ENCODE measurements at places on chromosomes 7 and 10.

GRCh38 chr10:49613882-49614241, at the start of gene CHAT:
Gene CHAT, plus strand, starts transcription at chr10:49614037. Its CDS starts 153 bp downstream, at chr10:49614190.
- no peak for DNase-seq

GRCh38 chr10:132925614-132926013, 16.8 kb downstream of the CFAP46 start:
- DNase-seq, result no peak

DNA sequence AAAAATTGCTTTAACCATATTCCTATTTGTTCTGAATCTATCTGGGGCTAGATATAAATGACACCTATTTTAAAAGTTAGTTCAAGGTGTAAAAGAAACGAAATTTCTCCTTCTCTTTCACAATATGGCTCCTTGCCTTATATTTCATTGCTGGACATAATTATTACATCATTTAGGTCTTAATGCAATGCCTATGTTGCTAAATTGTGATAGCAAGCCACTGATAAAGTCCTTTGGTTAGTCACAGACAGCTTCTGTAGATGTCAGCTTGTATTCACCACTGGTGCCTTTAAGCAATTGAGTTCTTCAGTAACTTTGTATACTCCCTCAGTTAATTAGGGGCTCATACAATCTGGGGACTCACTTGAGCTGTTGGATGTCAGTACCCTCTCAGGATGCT, 1236.6 kb downstream of the GATA3 start:
- DNase-seq, result no peak

DNA sequence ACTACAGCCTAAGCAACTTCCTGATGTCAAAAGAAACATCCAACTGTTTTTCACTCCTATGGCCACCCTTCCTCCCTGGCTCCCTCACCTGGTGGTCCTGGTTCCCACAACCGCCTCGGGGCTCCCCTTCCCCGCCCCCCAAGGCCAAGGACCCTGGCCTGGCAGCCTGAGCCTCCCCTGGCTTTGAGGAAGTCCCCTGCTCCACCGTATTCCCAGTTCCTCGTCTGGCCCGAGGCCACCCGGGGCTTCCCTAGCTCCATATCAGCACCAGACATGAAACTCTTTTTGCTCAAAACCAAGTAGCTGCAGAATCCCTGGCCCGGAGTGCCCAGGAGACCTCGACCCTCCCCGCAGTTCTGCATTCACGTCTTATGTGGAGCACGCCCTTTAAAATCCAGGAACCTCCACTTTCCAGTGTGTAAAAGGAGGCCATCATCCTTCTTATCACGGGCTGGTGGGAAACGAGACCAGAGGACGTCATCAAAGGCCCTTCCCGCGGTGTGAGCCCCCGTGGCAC, 82.9 kb downstream of the PRKAG2 start:
- no peak for DNase-seq

DNA sequence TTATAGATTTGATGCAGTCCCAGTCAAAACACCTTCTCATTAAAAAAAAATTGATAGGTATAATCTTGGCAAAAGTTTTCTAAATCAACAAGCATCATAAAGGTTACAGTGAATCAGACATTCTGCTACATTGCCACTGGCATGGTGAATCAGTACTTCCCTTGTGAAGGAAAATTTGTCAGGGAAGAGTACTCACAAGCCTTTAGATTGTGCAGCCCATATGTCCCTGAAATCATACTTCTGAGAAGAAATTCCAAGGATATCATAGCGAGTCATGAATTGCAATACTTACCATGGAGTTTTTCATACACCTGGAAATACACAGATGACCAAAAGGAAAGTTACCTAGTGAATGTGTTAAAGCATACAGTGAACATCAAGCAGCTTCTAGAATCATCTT, 17.2 kb downstream of the VSTM2A start:
- DNase-seq, result no peak

- DNase-seq, result no peak
Measured at GRCh38 chr10:86678999-86679792, 10.9 kb downstream of the LDB3 start.

- DNase-seq, result no peak
Measured at GRCh38 chr10:31803606-31804351, 124.9 kb downstream of the ARHGAP12 start.

GRCh38 chr10:127356360-127356759, 160.0 kb upstream of the INSYN2A start:
- no peak for DNase-seq

DNA sequence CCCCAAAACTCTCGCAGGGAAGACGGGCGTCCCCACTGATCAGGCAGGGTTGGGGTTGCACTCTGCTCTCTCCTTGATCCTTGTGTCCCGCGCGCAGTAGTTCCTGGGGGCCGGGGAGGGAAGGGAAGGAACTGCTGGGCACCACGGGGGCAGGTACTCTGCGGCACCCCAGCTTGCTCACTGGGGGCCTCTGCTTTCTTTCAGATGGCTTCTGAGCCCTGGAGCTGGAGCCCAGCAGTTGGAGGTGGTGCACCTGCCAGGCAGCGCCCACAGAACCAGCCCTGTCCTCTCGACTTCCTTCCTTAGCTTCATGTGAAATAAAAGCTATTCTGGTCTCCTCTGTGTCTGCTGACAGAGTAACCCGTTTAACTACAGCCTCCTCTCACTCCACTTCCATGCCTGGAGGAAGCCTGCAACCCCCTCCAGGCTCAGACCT, 12.2 kb downstream of the PLAC9 start:
- DNase-seq, result no peak

- DNase-seq, result no peak
Measured at GRCh38 chr10:82464966-82465365, 590.0 kb downstream of the NRG3 start.

DNA sequence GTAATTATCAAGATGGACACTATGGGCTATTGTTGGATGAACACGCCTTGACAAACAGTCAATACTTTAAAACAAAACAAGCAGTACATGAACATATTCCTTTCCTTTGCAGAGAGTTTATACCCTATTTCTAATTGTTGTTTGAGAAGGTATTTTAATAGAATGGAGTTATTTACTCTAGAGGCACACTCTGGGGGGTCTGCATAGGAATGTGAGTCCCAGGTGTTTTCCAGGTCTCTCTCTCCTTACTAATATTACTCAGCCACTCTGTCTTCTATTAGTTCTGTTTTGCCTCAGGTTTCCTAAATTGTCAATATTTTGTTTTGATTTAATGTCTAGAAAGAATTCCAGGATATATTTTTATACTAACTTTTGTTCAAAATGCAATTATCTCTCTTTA, 1091.4 kb downstream of the CNTNAP2 start:
- no peak for DNase-seq

DNA sequence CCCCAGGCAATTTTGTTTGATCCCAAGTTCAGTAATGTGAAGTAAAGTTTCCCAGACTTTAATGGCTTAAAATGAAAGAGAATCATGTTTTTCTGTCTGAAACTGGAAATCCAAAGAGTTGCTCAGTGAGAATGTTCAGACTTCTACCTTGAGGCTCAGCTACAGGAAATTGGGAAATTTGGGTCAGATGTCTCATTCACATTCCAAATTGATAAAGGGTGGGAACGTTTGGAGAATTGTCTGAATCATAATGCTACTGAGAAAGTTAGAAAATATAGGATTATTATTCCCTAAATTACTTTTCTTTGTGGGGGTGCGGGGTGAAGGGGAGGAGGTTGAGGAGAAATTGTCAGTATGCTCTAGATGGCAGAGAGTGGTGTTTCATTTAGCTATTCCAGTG, 773.9 kb downstream of the LRMDA start:
- no peak for DNase-seq

DNA sequence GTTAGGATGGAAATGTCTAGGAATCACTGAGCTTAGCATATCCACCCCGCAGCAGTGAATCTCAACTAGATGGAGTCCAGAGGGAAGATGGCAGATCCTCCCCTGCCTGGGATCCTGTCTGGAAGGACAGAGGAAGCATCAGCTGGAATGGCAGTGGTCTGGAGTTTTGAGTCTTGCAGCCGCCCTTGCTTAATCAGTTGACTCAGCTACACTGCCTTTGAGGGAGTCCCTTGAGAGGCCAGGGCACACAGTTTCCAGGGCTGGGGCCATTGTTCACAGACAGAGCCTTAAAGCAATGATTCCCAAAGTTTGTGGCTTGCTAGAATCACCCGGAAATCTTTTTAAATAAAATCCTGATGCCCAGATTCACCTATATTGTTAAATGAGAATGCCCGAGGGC, 128.1 kb downstream of the NT5C2 start:
- DNase-seq, result no peak

- DNase-seq, result no peak
Measured at GRCh38 chr7:105101864-105102263, 87.9 kb downstream of the KMT2E start.

- DNase-seq, result no peak
Measured at GRCh38 chr10:44357023-44357540, 27.8 kb downstream of the CXCL12 start.

DNA sequence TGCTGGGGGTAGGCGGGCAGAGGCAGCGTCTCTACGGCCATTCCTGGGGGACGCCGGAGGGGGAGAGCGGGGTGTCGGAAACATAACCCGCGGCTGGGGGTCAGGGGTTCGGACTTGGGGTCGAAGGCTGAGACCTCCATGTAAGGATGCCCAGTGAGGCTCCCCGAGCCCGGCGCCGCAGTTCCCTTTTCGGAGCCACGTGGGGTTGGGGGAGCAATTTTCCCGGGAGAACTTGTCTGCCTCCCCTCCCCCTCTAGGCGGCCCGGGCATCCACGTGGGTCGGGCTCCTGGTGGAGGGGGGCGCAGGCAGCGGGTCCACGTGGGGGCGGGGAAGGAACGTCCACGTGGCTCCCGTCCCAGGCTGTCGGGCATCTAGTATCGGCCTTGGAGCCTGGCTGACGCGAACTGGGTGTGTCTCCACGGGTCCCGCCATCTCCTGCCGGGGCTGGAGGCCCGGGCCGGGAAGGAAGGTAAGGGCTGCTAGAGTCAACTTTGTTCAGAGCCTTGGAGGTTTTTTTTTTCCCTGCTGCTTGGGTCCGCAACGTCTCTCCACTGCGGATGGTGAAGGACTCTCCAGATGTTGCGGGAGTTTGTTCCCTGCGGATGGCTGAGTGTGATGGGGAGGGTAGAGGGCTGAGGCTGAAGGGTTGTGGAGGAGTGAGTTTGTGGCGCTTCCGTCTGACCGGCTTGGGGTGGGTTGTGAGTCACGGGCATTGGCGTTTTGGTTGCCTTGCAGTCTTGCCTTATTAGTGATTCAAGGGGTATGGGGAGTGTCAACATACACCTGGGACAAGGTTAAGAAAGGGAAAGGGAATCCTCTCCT, 744 bp downstream of the PPRC1 start:
- DNase-seq, result peak; percentile 90

GRCh38 chr10:89151857-89152256, 55.3 kb downstream of the CH25H start:
- no peak for DNase-seq

DNA sequence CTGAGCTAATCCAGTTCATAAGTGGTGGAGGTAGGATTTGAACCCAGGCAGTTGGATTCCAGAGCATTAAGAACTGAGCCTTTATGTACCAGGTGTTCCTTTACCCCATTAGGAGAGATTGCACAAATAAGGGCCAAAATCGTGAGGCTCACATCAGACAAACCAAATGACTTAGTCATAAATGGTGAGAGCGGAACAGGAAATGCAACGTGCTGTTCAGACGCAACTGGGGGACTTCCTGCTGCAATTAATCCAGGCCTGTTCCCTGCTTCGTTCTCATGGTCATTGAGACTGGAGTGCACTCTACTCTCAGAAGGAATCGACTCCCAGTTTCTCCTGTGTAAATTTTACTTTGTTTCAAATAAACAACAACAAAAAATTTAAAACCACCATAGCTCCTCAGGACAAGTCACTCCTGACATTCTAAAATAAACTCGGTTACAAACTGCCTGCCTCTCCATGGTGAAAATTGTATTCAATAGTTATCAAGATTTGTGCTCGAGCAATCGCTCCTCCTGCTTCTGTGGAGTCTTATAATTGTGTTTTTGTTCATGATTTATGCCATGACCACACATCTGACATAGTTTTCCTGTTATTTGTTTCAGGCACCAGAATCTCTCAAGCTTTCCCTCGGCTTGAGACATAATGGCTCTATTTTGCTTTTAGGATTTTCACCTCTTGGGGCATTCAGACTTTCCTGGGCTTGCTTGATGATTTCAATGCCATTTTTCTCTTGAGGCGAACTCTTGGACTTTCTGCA, 115.3 kb upstream of the BMPER start:
- no peak for DNase-seq

GRCh38 chr10:71203716-71204115, 8.7 kb upstream of the UNC5B start:
- DNase-seq, result no peak

- DNase-seq, result no peak
Measured at GRCh38 chr10:44339218-44339617, 45.7 kb downstream of the CXCL12 start.

DNA sequence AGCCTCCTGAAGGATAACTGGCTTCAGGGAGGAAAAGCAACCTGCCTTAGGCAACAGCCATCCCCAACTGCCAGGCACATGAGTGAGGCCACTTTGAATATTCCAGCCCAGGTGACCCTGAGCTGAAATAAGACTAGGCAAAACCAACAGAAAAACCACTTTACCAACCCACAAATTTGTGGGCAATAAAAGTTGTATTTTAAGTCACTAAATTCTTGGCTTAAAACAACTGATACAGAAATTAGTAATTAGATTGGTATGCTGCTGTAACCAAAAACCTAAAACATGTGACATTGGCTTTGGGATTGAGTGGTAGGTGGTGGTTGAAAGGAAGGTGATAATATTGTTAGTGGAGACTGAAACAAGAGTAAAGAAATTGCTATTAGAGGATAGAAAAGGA, 39.9 kb downstream of the ABCB4 start:
- no peak for DNase-seq

Measured in A549 (cell line).